ENCODE measurements at places on chromosomes 5 and 9.

- DNase-seq = peak; percentile 60
These were observed 61.7 kb downstream of the HMCN2 start for GRCh38 chr9:130327070-130327780.

- DNase-seq = no peak
These were observed 140.3 kb upstream of the IRX2 start for GRCh38 chr5:2891781-2892180.

GRCh38 chr5:113147101-113147508, 170.5 kb downstream of the DCP2 start:
- no peak for DNase-seq

DNA sequence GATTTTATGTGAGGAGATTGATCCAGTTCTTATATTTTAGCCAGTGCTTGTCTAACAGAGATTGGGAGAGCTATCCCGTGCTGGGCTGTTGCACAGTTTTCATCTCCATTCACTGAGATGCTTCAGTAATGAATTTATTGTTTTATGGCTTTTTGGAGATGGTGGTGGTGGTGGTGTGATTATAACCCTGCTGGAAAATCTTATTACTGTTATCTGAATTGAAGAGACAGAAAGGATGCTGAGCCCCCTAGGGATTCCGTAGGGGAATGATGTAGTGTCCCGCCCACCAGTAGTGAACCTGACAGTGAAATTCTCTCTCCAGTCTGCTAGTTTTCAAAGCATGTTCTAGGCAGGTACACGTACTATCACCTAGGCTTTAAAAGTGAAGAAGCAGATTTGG, 1.9 kb downstream of the RAI14 start:
- DNase-seq = no peak

DNA sequence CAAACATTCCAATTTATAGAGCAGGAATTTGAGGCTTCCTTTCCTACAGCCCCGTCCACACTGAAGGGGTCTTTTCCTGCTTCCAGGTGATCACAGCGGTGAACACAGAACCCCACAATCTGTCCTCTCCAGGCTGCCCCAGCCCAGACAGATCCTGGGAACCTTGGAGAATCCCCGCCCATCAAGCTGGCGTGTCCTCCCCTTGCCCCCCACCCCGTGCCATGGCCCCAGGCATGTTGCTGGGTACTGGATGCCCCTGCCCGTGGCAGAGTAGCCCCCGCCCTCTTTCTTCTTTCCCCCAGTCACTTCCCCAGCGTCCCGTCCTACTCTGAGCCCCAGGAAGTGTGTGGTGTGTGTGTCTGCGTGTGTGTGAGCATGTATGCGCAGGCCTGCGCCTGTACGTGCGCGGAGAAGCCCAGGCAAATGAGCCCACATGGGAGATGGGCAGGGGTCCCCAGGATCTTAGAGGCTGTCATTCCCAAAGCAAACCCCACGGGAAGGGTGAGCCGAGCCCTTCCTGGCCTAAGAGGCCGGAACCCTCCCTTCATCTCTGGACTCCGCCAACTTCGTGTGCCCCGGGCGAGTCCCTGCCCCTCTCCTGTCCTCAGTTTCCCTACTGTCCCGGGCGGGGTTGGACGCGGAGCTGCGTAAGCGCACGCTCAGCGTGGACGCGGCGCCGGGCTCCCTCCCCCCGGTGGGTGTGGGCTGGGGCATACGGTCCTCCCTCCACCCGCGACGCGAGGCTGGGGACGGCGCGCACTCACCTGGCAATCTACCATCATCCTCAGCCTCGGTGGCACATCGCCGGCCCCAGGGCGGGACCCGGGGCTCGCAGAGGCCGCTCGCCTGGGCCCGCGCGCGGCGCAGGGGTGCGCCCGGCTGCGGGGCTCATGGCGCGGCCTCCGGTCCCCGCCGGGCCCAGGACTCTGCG, 15.2 kb downstream of the GBGT1 start:
- DNase-seq = peak; percentile 41

Measured in endothelial cell (in vitro differentiated cells).